ENCODE measurements at places on chromosomes 4 and X.

- no peak for DNase-seq
Measured at GRCh38 chr4:121448231-121448630, 67.4 kb upstream of the QRFPR start.

DNA sequence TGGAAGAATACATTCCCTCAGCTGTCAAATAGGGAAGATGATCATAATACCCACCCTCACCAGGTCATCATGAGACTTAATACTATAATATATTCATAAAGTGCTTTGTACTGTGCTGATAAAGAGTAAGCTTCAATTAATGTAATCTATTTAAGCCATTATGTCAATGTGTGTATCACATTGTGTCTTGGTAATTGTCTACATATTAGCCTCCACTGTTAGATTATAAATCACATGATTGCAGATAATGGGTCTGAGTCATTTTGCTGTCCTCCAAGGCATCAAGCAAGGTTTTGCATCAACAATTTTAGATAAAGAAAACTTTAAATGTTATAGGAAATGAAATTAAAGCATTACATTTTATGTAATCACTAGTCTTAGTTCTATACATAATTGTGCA, 45.2 kb upstream of the CEP135 start:
- no peak for DNase-seq

GRCh38 chrX:13196782-13197181, 123.1 kb downstream of the ATXN3L start:
- no peak for DNase-seq

- no peak for DNase-seq
Measured at GRCh38 chr4:29220761-29221160, 1499.4 kb upstream of the PCDH7 start.

GRCh38 chr4:65552057-65552456, 118.2 kb downstream of the EPHA5 start:
- DNase-seq = no peak

GRCh38 chr4:654503-654845, 19.6 kb downstream of the ATP5ME start:
- no peak for DNase-seq

DNA sequence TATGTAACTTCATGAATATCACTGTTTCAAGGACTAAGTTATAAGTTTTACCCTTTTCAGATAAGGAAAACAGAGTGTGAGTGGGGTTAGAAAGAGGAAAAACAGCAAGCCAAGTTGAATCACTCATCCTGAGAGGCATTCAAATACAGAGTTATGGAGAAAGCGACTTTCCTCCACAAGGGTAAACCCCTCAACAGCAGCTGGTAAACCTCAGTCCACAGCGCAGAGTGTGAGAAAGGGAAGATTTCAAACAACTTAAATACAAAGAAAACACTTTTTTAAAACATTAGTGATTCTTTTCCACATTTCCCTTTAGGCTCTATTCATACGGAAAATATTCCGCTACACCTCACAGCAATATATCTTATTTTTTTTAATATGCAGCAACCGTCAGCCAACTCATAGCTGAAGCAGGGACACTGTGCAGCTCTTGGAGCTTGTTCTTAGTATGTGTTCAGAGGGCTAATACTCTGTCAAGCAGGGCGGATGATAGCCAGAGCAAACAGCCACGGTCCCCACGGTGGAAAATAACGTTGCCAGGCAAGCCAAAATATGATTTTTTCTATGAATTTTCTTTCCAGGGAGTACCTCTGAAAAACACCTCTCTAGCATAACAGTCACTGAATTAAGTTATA, 488.9 kb upstream of the FAT1 start:
- DNase-seq = no peak
